ENCODE measurements at places on chromosomes 13 and 19.

DNA sequence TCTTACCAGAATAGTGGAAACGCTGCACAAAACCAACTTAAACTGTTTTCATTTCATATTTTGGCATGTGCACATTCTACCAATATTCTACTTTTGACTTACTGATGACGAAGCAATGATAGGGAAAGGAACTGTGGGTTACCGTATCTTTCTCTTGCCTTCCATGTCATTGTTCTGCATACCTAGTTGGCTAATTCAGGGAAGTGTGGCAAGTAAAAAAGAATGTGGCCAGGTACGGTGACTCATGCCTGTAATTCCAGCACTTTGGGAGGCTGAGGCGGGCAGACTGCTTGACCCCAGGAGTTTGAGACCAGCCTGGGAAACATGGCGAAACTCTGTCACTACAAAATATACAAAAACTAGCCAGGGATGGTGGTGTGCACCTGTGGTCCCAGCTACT, 108.2 kb downstream of the SIPA1L3 start:
- DNase-seq, result no peak

GRCh38 chr19:6572217-6572616, 18.7 kb downstream of the CD70 start:
- DNase-seq, result no peak

DNA sequence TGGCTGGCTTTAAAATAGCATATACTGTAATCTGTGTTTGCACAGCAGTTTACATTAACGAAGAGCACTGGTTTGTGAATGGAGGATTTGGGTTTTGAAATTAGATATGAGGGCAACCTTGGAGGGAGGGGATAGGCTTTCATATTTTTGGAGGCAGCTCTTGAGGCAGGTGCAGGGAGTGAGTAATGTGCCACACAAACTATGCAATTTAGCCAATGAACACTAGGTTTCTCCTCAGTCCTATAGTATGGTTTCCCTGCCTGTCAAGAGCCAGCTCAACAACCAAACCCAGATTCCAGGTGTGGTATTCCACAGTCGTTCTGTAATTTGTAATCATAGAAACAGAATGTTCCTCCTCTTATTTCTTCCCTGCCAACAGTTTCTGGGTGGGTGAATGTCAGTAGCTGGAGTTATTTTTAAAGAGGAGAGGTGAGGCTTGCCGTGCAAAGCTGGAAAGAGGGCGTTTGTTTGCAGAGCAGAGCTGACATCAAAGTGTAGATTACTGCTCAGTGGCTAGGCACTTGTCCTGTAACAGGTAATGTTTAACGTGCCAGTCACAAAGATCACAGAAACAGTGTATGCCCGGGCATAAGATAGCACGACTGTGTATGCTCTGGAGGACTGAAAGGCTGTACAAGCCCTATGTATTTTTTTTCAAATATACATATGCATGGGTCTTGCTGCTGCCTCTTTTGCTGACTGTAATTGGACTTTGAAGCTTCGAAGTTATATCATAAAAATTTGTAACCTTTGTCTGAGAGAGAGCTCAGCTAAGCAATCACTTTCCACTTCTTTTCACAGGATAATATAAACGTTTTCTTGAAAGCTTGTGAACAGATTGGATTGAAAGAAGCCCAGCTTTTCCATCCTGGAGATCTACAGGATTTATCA, 124.2 kb downstream of the LMO7 start:
- DNase-seq, result no peak

DNA sequence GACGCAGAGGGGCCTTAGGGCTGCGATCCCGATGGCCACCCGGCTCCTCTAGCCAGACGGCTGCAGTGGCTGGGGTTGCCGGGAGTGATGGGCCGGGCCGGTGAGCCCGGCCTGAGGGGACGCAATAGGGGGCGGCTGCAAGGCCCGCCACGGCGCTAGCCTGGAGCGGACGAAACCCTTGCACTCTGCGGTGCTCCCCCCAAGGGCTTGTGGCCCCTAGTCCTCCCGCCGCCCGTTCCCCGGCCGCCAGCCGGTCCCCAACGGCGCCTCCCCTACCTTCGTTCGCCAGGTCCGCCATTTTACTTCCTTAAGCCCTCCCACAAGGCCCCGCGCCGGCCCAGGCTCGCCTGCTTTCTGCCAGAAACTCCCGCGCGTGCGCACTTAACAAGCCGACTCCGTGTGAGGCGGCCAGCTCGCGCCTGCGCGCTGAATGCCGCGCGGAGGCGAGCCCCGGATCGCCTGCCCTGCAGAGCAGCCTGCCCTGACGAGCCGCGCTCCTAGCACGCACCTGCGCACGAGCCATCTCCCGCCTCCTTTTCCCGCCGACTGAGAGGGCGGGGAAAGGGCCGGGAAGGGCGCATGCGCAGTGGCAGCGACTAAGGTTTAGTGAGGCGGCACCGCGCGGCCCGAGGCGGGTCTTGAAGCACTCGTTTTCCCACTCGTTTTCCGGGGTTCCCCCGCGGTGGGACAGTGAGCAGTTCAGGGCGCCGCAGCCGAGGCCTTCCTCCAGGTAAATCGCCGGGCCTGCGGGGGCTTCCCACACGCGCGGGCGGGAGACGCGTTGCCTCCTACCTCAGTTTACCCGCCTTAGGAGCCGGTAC, at the start of gene RANBP3:
Gene RANBP3, minus strand, starts transcription at position 356 of the 821 bp plus-strand sequence. Its CDS starts 58 bp downstream, at position 298.
- DNase-seq, result peak; percentile 100

- DNase-seq, result peak; percentile 49
Measured at GRCh38 chr19:55258476-55258827, 365 bp downstream of the PPP6R1 start.

DNA sequence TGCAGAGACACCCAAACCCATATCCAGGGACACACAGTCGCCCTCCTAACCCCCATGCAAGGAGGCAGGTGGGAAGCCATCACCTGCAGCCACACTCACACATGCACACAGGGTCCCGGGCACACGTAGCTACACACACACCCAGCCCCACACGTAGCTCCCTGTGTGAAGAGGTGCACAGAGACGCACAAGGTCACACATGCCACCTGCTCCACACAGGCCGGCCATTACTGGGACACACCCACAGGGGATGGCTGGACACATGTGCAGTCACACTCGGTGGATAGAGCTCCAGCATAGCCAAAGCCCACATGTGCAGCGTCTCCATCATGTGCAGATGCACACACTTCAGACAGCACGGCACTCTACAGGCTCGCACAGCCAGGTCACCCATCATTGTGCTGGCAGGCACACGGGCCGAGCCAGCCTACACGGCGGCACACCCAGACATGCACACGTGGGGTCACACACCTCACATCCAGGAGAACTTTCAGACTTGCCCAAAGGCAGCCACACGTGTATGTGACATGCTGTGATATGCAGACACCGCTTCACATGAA, 1.1 kb downstream of the ZNF835 start:
- DNase-seq, result no peak

DNA sequence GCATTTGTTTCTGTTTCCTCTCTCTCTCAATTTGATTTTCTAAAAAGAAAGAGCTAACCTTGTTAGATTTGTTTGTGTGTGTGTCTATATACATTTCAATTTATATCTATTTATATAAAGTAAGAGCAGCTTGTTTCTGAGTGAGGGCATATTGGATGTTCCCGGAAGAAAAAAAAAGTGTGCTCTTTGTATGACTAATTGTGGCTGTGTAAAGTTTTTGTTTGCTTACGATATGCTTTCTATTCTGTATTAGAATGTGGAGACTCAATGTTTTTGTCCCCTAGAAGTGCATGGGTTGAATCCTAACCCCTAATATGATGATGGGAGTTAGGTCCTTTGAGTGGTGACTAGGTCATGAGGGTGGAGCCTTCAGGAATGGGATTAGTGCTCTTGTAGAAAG, 66.6 kb upstream of the C1QTNF9B start:
- no peak for DNase-seq

GRCh38 chr19:51387924-51388389, at the start of gene LIM2:
TSS of gene LIM2 (minus strand) at chr19:51387974. CDS start at chr19:51387443, 531 bp downstream.
- DNase-seq, result no peak

- no peak for DNase-seq
Measured at GRCh38 chr19:7643031-7643415, 6.1 kb downstream of the STXBP2 start.
